Femur (tissue), 1 donor: ENCODE measurements at places on chromosomes 1 and 21.
A peak's percentile ranks its signal among the peaks of the same experiment; 100 is the strongest.

DNA sequence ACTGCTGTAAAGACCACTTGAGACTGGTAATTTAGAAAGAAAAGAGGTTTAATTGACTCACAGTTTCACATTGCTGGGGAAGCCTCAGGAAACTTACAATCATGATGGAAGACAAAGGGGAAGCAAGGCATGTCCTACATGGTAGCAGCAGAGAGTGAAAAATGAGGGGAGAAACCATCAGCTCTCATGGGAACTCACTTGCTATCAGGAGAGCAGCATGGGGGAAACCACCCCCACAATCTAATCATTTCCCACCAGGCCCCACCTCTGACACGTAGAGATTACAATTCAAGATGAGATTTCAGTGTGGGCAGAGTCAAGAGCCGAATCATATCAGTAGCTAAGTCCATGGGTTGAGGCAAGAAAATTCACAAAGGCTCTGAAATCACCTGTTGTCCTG lies 23.8 kb upstream of the LYPD8 start:
- no peak for DNase-seq

DNA sequence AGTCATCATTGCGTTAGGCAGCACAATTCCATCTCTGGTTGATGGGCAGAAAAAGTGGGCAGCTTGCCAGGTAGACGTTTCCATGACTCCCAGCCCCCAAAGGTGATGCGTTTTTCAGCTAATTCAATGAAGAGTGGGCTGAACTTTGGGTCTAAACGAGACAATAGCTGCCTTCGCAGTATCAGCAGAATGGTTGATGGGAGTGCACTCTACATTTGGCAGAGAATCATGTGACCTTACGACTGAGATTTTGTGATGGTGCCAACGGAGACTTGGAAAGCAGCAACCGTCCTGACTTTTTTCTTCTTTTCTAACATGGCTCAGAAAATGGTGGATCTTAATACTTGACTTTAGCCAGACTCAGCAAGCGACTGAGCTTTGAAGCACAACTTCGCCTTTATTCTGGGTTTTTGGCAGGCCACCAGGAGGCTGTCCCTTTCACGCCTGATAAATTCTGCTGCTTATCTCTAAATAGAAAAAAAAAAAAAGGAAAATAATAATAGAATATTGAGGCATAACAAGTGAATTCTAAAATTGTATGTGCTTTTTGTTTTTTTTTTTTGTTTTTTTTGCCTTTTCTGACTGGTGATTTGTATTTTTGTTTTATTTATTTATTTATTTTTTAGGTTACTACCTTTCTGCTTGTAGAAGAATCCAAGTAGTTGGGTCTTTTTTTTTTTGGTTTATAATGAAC lies 804.8 kb downstream of the USP25 start:
- peak; percentile 91 for DNase-seq

GRCh38 chr1:87497380-87498203 lies 168.9 kb downstream of the LMO4 start:
- no peak for DNase-seq

DNA sequence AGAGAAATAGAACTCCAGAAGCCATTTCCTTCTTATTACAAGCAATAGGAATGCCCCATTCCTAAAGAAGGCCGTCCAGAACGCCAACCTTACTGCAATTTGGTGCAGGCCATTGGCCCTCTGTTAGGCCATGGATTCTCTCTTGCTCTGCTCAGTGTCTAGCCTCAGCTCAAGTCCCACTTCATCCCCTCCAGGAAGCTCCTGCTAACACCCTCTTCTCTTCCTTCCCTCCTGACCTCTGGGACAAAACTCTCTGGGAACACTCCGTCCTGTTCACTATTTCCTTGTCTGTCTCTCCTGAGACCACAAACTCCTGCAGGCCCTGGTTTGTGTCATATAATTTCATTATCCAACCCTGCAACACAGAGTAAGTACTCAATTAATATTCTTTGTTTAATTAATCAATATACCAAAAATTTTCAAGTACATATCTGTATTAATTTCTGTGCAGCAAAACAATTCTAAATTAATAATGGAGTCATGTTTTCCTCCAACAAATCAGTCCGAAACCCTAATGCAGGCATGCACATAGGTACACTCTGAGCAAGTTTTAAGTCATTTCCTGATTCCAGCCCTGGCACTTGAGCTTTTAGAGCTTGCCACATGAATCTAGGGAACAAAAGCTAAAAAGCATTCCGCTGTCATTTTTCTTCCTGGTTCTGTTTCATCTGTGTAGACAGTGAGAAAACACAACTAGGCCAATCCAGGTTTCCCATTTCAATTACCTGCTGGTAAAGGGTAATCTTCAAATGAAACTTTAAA lies 245.3 kb downstream of the SETD4 start:
- no peak for DNase-seq

- no peak for DNase-seq
These were observed 733.4 kb upstream of the B3GALT2 start for GRCh38 chr1:193919827-193920226.

DNA sequence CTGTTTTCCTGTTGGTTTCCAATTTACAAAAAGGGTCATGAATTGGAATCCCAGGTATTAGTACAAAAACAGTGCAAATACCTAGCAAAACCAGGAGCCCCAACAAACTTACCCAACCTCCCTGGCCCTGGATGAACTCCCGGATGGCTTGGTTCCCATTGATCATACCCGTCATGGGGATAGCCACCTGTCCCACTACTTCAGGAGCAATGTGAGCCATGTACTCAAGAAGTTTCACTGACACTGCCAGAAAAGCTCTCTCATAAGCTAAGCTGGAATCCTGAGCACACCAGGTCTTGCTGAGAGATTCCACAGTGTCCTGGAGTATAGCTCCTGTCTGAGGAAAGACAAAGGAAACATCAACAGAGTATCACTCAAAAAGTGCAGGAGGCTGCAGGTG lies 5.7 kb downstream of the BCL2L15 start:
- DNase-seq: no peak

DNA sequence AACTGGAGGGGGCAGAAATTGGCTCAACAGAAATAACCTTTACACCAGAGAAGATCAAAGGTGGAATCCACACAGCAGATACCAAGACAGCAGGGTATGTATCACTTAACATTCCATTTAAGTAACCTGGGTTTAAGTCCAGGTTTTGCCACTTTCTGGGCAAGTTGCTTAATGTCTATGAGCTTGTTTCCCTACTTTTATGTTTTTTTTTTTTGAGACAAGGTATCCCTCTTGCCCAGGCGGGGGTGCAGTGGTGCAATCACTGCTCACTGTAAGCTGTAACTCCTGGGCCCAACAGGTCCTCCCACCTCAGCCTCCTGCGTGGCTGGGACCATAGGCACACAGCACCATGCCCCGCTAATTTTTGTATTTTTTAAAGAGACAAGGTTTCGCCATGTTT lies 2.2 kb downstream of the RTCA start:
- no peak for DNase-seq

- DNase-seq: no peak
These were observed 87.9 kb downstream of the CDC14A start for GRCh38 chr1:100440075-100440809.

DNA sequence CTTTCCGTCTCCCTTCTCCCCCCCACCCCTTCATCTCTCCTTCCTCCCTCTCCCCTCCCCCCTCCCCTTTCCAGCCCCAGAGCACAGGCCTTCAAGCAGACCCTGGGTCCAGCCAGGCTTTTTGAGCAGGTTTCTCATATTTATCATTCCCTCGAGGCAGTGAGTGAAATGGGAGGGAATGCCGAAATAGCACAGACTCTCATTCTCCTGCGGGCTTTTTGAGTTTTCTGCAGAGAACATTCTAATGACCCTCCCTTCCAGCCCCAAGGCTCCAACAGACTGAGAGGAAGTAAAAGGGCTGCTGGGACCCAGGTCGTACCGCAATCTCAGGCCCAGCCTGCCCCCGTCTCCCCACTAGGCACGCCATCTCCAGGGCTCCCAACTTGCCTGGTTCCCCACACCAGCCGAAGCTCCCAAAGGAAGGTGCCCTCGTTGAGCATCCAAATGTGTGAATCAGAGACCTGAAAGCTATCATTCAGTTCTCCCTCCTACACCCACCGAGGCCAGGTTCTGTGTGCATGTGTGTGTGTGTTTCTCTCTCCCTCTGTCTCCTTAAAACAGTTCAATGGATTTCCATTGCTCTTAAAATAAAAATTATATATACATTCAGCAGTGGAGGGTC lies 22.3 kb downstream of the ACTA1 start:
- no peak for DNase-seq

GRCh38 chr1:55559161-55559611 lies 344.0 kb upstream of the USP24 start:
- DNase-seq: no peak

DNA sequence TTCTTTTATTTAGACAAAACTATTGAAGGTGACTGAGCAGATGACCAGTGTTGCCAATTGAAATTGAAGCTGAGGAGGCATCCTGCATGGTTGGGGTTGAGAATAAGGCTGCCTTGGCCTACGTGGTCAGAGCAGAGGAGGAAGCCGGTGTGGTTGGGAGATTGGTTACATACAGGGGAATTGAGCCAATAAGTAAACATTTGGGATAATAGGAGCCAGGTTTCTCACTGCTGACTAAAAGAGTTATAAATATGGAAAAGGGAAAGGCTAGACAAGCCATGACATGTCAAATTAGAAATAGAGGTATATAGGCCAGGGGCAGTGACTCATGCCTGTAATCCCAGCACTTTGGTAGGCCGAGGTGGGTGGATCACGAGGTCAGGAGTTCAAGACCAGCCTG lies 15.8 kb downstream of the SNX7 start:
- DNase-seq: no peak

DNA sequence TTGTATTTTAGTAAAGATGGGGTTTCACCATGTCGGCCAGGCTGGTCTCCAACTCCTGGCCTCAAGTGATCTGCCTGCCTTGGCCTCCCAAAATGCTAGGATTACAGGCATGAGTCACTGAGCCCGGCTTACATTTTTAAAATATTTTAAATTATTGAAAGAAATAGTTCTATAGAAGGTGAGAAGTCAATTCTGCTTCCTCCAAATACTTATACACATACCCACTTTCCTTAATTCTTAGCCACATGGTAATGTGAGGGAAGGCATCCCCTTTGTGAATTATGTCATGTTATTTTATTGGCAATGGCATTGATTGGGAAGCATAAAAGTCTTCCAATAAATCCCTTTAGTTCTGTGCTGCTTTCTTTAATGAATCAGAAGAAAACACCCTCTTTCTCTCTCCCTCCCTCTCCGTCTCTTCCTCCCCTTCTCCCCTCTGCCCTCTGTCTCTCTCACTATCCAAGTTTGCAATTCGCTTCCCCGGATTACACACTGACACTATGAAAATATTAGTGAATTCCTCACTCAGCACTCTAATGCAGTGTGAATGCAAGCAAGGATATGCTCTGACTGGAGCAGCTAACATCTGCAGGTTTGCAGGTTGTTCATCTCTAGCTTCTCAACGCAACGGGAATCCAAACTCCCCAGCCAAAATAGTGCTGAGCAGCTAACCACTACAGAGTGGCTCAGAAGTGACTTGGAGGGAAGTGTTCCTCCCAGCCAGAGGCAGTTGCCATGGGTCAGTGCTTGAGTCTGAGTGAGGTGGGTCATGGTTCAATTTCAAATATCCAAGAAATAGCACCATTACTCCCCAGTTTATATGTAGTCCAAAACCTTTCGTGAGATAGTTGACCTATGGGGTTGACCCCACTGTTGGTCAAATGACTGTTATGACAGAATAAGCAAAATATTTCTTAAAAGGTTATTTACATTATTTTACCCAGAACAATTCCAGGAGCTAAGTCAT lies 77.8 kb upstream of the CD55 start:
- no peak for DNase-seq

- no peak for DNase-seq
These were observed 105.4 kb upstream of the F3 start for GRCh38 chr1:94646786-94647555.

- no peak for DNase-seq
These were observed 93.0 kb downstream of the SPATA46 start for GRCh38 chr1:162283657-162284056.

GRCh38 chr1:219109424-219110018 lies 64.2 kb upstream of the LYPLAL1 start:
- DNase-seq: no peak
